ENCODE measurements at places on chromosomes 11 and 22.

DNA sequence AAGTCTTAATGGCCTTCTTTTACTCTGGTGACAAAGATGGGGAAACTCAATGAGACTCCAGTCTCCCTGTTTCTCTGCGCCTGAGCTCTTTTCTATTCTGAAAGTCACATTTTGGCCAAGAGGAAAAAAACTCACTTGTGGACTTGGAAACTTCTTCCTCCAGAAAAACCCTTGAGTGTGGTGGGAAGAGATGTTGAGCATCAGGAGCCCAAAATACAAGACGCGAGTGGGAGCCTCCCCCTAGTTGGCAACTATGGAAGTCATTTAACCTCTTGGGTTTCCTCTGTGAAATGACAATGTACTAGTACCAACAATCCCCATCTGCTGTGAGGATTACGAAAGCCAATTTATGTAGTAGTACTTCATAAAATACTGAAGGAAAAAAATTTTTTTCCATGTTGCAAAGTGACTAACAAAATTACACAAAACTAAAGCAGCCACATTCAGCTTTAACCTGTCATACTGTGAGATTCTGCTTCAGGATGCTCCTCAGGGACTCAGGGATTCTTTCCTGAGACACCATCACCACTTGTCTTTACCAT lies 524 bp upstream of the SLC25A17 start:
- no peak for DNase-seq

GRCh38 chr22:24271386-24271854 lies 789 bp downstream of the SPECC1L start:
- DNase-seq, result no peak

GRCh38 chr11:102780491-102780918 lies at the start of gene MMP10:
Gene MMP10 (minus strand): TSS chr11:102780628. CDS start chr11:102780591, 37 bp downstream.
- DNase-seq, result peak; percentile 67

GRCh38 chr22:20244691-20245576 lies 23.2 kb downstream of the RTN4R start:
- no peak for DNase-seq

DNA sequence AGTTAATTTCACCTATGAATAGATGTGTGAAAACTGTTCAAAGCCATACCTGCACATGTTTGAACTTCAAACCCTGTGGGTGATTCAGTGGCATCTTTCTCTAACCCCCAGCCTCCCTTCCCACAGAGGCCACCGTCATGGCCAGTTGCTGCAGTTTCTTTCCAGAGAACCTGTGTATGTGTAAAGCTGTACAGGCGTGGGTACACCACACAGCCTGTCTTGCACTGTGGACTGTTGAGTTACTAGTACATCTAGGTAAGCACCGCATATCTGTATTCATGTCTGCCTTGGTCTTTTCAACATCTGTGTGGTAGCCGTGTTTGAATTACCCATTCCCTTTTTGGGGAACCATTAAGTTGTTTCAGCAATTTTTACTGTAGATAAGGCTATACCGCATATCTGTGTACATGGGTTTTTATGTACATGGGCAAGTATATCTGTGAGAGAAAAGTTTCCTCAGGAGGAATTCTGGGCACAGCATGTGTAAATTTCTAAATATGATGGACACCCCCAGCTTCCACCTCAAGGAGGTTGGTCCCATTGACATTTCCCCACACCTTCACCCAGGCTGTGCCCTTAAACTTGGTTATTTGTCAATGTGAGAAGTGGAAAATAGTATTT lies 13.9 kb downstream of the NEAT1 start:
- DNase-seq, result no peak

DNA sequence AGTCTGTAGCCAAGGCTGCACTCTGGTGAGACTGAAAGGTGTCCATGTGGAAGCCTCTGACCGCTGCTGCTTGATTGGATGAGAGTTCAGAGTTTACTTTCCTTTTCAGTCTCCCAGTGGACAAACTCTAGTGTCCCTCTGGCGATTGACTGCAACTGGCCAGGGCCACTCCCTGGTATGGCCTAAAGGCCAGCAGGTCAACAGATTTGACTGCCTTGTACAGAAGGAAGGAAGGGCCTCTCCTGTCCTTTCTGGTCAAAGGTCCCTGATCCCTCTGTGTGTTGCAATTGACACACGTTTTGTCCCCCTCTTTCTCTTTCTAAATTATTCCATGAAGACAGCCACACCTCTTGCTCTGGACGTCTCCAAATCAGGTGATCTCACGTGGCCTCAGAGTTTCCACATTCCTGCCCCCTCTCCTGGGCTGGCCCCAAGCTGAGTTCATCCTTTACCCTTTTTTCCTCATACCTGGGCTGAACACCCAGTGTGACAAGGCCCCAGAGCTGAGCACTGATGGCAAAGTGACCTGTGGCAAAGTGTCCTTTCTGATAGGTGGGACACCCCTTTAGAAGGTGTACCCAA lies 18.7 kb upstream of the FBLN1 start:
- DNase-seq, result no peak

DNA sequence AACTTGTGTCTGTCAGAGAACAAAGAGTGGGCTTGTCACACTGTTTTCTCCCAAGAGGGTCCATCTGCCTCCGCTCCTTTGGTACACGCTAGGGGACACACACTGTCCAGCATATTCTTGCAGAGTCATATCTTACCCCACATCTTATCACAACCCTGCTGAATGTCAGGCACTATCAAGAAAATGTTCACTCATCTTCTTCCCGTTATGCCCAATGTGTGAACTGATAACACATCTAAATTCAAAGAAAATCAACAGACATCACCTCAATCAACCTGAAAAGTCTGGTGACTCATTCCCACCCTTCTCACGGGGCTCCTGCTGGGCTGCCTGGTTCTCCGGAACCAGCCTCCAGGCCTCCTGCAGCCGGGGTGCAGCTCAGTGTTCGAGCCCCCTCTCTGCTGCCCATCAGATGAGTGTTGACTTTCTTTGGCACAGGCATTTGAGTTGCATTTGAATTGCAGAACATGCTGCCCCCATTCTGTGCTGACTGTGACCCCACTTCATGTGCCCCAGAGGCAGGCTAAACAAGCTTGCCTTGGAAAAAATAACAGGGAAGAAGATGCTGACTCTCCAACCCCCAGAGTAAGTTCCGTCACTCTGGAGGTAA lies 19.4 kb downstream of the GRAP2 start:
- no peak for DNase-seq

- DNase-seq, result no peak
Observed at GRCh38 chr11:76096552-76096951, 109.8 kb downstream of the WNT11 start.

DNA sequence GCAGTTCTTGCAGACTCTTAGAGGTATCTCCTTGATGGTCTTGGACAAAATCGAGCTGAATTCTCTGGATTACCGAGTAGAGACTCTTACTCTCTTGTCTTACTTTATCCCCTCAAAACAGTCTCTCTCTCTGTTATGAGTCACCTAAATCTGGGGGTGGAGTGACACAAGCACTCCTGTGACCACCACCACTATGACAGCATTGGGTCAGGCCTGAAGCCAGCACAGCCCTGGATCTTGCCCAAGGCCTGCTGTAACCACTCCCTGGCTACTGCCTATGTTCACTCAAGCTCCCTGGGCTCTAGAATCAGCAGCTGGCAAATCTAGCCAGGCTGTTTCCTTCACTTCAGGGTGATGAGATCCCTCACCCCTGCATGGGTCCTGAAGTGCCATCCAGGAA lies 662.5 kb downstream of the LUZP2 start:
- DNase-seq, result no peak
